WTC11 (cell line): ENCODE measurements at places on chromosomes 1 and 21.

DNA sequence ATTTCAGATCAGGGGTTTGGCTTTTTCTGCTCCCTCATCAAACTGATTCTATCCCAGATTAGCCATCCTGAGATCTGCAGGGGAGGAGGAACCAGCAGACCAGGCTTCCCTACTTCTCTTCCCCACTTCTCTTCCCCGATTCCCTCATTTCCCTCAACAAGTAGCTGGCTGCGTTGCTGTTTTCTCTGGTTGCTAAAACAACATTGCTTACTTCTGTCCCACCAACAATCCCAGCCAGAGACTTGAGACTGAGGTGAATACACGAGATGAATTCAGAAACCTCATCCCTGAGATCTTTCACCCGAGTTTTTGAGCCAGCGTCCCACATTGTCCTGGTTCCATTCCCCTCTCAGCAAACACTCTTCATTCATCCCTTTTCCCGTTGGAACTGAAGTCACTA lies 22.4 kb downstream of the DYRK3 start:
- no peak for DNase-seq
- H3K27ac ChIP-seq = no peak overlapping the region
- H3K4me3 ChIP-seq = peak overlapping the region; percentile 58
- H3K36me3 ChIP-seq = no peaks in the 10 kb centered on the region
- H3K27me3 ChIP-seq = peaks cover 36% of the 10 kb centered on the region

- H3K4me1 ChIP-seq = no peaks in the 10 kb centered on the region
- H3K4me3 ChIP-seq = no peak overlapping the region
- DNase-seq = no peak
Observed at GRCh38 chr1:74586253-74586897, 74.0 kb upstream of the LRRC53 start.

GRCh38 chr1:88204612-88205167 lies 479.4 kb upstream of the PKN2 start:
- H3K27ac ChIP-seq = no peak overlapping the region
- no peaks in the 10 kb centered on the region for H3K36me3 ChIP-seq
- H3K4me1 ChIP-seq = peaks cover 4% of the 10 kb centered on the region; the same call in 1 of the 2 replicates
- no peak overlapping the region for H3K4me3 ChIP-seq
- H3K27me3 ChIP-seq = no peaks in the 10 kb centered on the region

- DNase-seq = no peak
- H3K27me3 ChIP-seq = no peaks in the 10 kb centered on the region
- H3K4me1 ChIP-seq = no peaks in the 10 kb centered on the region
Observed at GRCh38 chr1:210027994-210028393, 90.0 kb downstream of the SYT14 start.

GRCh38 chr1:232385221-232385620 lies 244.7 kb downstream of the SIPA1L2 start:
- H3K4me1 ChIP-seq = peaks cover 11% of the 10 kb centered on the region
- H3K36me3 ChIP-seq = no peaks in the 10 kb centered on the region
- DNase-seq = no peak
- H3K27me3 ChIP-seq = peaks cover 11% of the 10 kb centered on the region
- H3K27ac ChIP-seq = no peak overlapping the region
- no peak overlapping the region for H3K4me3 ChIP-seq

DNA sequence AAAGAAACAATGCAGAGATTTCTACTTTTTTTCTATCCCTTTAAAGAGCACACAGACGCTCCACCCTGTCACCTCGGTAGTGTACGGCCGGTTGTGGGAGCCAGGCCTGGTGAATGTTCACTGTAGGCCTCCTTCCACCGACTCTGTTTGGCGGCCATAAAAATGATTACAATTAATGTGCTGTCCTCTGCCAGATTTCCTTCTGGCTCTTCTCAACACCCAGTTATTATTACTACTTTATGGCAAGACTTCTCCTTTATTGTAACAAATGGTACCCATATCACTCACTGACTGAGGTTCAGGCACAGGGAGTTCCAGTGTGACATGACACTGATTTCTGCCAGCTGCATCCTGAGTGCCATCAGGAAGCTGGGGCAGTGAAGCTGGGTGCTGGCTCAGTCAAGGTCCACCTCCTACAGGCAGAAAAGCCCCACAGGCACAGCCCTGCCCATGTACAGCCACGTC lies 37.4 kb downstream of the GPR161 start:
- no peaks in the 10 kb centered on the region for H3K4me1 ChIP-seq
- peaks cover 5% of the 10 kb centered on the region for H3K36me3 ChIP-seq
- no peak for DNase-seq
- H3K27me3 ChIP-seq = no peaks in the 10 kb centered on the region
- H3K4me3 ChIP-seq = no peak overlapping the region

- no peaks in the 10 kb centered on the region for H3K27me3 ChIP-seq
- peak overlapping the region; percentile 40 for H3K27ac ChIP-seq
- H3K4me3 ChIP-seq = no peak overlapping the region
Observed at GRCh38 chr1:28458237-28459228, 47.3 kb upstream of the RCC1 start.

- H3K27me3 ChIP-seq = no peaks in the 10 kb centered on the region
- H3K27ac ChIP-seq = no peak overlapping the region
- H3K4me1 ChIP-seq = peaks cover 5% of the 10 kb centered on the region
- no peak for DNase-seq
Observed at GRCh38 chr1:244294599-244295224, 157.0 kb downstream of the ADSS2 start.

DNA sequence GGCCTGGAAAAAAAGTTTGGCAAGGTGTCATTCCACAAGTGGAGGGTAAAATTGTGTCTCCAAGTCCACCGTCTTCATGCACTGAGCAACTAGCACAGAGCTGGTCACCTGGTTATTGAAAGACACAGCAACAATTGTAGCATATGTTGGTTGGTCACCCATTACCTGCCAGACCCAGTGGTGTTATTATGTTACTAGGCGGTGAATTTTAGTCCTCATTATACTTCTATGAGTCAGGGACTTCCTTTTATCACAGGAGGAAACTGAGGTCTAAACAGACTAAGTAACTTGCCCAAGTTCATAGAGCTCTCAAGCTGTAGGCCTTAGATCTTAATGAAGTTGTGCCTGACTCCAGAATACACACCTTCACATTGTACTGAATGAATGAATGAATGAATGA lies 94.9 kb upstream of the VANGL1 start:
- no peaks in the 10 kb centered on the region; the same call in 1 of the 2 replicates for H3K27me3 ChIP-seq
- no peak overlapping the region for H3K4me3 ChIP-seq
- no peak overlapping the region for H3K27ac ChIP-seq
- DNase-seq = no peak
- H3K36me3 ChIP-seq = no peaks in the 10 kb centered on the region

DNA sequence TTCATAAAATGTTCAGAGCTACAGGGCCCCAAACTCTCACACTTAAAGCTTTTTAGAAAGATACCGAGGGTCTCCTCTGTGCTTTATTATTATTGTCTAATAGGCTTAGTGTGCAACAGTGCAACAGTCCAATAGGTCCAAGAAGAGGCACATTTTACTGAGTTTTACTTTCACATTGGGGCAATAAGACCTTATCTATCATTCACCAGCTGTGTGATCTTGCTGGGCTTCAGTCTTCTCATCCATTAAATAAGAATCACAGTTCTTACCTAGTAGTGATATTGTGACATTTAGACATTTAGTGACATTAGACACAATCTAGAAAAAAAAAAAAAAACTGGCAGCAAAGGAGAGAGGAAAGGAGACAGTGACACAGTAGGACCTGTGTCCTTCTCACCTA lies 175.8 kb upstream of the NFIA start:
- H3K4me1 ChIP-seq = peaks cover 51% of the 10 kb centered on the region
- no peaks in the 10 kb centered on the region; the same call in 1 of the 2 replicates for H3K27me3 ChIP-seq
- H3K36me3 ChIP-seq = no peaks in the 10 kb centered on the region
- no peak overlapping the region for H3K4me3 ChIP-seq

- no peaks in the 10 kb centered on the region for H3K27me3 ChIP-seq
- DNase-seq = no peak
- H3K27ac ChIP-seq = no peak overlapping the region
Observed at GRCh38 chr1:226982451-226983177, 42.5 kb downstream of the COQ8A start.

DNA sequence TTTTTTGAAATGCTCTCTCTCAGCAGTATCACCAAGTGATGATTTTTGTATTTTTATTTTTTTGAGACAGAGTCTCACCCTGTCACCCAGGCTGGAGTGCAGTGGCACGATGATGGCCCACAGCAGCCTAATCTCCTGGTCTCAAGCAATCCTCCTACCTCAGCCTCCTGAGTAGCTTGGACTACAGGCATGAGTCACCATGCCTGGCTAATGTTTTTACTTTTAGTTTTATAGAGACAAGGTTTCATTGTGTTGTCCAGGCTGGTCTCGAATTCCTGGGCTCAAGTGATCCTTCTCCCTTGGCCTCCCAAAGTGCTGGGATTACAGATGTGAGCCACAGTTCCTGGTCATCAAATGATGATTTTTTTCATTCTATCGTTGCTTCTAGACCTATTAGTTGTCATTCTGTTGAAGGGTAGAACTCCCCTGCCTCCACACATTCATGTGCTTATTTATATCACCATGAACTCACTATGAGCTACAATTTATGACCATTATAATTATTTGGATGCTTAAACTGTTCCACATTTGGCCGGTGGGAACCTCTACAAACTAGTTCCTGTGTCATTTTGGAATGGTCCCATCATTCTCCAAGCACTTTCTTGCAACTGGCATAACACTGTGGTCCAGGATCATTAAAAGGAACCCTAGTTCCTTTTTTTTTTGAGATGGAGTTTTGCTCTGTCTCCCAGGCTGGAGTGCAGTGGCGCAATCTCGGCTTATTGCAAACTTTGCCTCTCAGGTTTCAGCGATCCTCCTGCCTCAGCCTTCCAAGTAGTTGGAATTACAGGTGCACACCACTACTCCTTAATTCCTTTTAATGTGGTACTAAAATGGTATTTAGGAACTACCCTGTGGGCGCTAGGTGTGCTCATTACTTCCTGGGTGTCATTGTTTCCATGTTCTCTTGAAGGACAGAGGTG lies 20.2 kb upstream of the TOR3A start:
- H3K4me1 ChIP-seq = peaks cover 18% of the 10 kb centered on the region
- no peaks in the 10 kb centered on the region for H3K27me3 ChIP-seq
- peaks cover 24% of the 10 kb centered on the region for H3K36me3 ChIP-seq
- H3K4me3 ChIP-seq = no peak overlapping the region

- no peak overlapping the region for H3K4me3 ChIP-seq
- no peak for DNase-seq
- no peak overlapping the region; the same call in 1 of the 2 replicates for H3K27ac ChIP-seq
- peaks cover 72% of the 10 kb centered on the region for H3K36me3 ChIP-seq
Observed at GRCh38 chr1:209455145-209455544, 128.4 kb upstream of the CAMK1G start.

DNA sequence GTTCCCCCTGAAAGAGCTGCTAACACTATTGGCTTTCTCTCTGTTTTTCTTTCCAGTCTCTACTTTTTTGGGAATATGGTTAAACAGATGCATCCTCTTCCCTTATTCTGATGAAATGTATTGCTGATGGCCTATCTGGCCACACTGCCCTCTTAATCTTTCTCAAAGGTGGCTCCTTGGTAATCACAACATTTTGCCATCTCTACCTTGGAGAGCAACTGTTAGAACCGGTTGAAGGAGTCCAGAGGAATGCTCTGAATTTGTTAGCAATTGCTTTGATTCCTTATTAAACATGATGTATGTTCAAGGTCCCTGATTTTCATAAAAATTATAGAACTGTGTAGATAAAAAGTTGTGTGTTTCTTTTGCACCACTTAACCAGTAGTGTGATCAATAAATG lies 50.1 kb upstream of the ARID1A start:
- no peaks in the 10 kb centered on the region for H3K36me3 ChIP-seq
- DNase-seq = no peak
- H3K27ac ChIP-seq = no peak overlapping the region

- no peaks in the 10 kb centered on the region for H3K4me1 ChIP-seq
- H3K27me3 ChIP-seq = no peaks in the 10 kb centered on the region
- H3K4me3 ChIP-seq = no peak overlapping the region
- DNase-seq = no peak
- H3K27ac ChIP-seq = no peak overlapping the region
- peaks cover 17% of the 10 kb centered on the region for H3K36me3 ChIP-seq
Observed at GRCh38 chr1:245086389-245086969, 68.3 kb upstream of the KIF26B start.

GRCh38 chr1:29256394-29256793 lies 20.1 kb downstream of the PTPRU start:
- DNase-seq = no peak
- H3K36me3 ChIP-seq = no peaks in the 10 kb centered on the region
- H3K27me3 ChIP-seq = peaks cover 32% of the 10 kb centered on the region

DNA sequence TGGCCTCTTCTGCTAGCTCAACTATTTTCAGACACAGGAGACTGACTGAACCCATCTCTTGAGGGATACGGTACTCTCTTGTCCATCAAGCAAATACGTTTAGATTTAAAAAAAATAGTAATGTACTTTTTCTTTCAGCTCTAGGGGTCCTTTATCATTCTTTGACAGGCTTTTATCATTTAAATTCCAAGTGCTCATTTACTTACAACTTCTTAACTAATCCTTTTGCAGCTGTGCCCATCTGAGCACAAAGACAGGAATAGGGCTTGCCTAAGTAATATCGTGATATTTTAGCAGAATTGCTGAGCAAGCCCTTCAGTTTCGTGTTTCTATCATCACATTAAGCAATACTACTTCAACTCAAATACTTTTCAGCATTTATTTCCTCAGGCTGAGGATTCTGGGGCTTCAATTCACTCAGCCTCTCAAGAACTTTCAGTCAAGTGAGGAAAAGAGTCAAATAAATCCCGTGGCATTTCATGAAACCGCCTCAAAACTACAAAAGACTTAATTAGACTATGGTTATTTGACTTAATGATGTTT lies 317.6 kb downstream of the BACH1 start:
- peaks cover 7% of the 10 kb centered on the region; the same call in 1 of the 2 replicates for H3K36me3 ChIP-seq
- peak overlapping the region; percentile 12; the same call in 1 of the 2 replicates for H3K4me3 ChIP-seq
- no peaks in the 10 kb centered on the region; the same call in 1 of the 2 replicates for H3K27me3 ChIP-seq
- 0 out of 2 replicates have a peak overlapping the region, but pooled peaks have one; percentile 19 for H3K27ac ChIP-seq
- no peak for DNase-seq

DNA sequence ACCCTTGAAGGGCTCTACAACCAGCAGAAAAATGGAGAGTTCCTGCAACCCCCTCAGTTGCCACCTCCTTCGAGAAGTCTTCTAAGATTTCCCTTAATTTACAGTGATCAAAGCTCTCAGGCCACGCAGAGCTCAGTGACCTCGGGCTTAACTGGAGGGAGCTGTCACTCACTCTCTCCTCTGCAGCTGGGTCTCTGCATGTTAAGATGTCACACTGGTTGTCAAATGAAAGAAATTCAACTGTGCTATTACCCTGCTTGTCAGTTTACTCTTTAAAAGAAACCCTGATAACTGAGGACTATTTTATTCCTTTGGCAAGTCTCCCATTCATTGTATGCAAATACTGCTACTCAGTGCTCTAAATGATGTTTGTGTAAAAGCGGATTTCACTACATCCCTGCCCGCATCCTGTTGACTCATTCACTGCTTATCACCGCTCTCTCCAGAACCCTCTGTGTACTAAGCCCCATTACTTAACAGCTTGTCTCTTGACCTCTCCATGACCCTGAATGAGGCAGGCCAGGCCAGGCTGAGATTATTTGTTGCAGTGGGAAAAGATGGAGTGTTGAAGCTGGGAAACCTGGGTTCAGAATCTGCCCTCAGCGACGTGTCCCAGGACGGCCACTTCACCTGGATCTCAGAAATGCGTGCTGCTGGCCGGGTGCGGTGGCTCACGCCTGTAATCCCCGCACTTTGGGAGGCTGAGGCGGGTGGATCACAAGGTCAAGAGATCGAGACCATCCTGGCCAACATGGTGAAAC lies 13.7 kb downstream of the DHRS3 start:
- DNase-seq = no peak
- H3K4me1 ChIP-seq = peaks cover 50% of the 10 kb centered on the region
- H3K4me3 ChIP-seq = no peak overlapping the region
- no peak overlapping the region for H3K27ac ChIP-seq
